Aorta (tissue), 5 donors: ENCODE measurements at places on chromosomes 2 and 18. TPM values are rescaled to one million over a fixed set of nuclear protein-coding genes. Genes with fewer than 3 reads are reported as not detected.

DNA sequence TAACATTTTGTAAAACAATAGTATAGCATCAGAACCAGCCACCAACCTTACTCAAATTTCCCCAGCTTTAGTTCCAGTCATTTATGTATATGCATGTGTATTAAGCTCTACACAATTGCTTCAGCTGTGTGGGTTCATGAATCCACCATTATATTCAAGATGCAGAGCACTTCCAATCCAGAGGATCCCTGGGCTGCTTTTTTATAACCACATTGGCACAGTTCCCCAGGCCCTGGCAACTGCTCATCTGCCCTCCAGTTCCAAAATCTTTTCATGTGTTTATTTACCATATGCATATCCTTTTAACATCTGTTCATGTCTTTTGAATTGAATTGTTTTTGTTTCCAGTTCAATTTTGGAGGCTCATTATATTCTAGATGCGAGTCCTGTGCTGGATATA lies 482.9 kb upstream of the HS6ST1 start:
- H3K4me3 ChIP-seq = no peak overlapping the region
- no peaks in the 10 kb centered on the region for H3K4me1 ChIP-seq
- H3K27me3 ChIP-seq = no peaks in the 10 kb centered on the region

- H3K36me3 ChIP-seq = no peaks in the 10 kb centered on the region
- no peaks in the 10 kb centered on the region for H3K27me3 ChIP-seq
- H3K4me3 ChIP-seq = no peak overlapping the region
- no peaks in the 10 kb centered on the region for H3K4me1 ChIP-seq
Measured at GRCh38 chr2:15677141-15677843, 85.6 kb downstream of the DDX1 start.

GRCh38 chr2:239719791-239720360 lies 305.3 kb downstream of the NDUFA10 start:
- DNase-seq = no peak
- no peaks in the 10 kb centered on the region for H3K27me3 ChIP-seq
- no peak overlapping the region for H3K27ac ChIP-seq

FEV gene
- not detected for total RNA-seq

- no peak overlapping the region for H3K4me3 ChIP-seq
- H3K36me3 ChIP-seq = no peaks in the 10 kb centered on the region
- H3K4me1 ChIP-seq = no peaks in the 10 kb centered on the region
- DNase-seq = no peak
- no peaks in the 10 kb centered on the region for H3K27me3 ChIP-seq
- H3K27ac ChIP-seq = no peak overlapping the region
Measured at GRCh38 chr18:11043694-11044093, 105.7 kb downstream of the PIEZO2 start.

RUFY4 gene
- 0.45 TPM for total RNA-seq

- no peaks in the 10 kb centered on the region for H3K36me3 ChIP-seq
- H3K4me1 ChIP-seq = no peaks in the 10 kb centered on the region
- no peak overlapping the region for H3K27ac ChIP-seq
- H3K4me3 ChIP-seq = no peak overlapping the region
- no peak for DNase-seq
Measured at GRCh38 chr2:96336873-96337272, 1.3 kb downstream of the NCAPH start.

LANCL1 gene
- 39.3 TPM for total RNA-seq

- H3K4me1 ChIP-seq = no peaks in the 10 kb centered on the region
- H3K27me3 ChIP-seq = no peaks in the 10 kb centered on the region
- H3K4me3 ChIP-seq = peak overlapping the region; percentile 51
- no peak for DNase-seq
- no peaks in the 10 kb centered on the region for H3K36me3 ChIP-seq
- no peak overlapping the region for H3K27ac ChIP-seq
Measured at GRCh38 chr2:17879913-17880274, 1.4 kb downstream of the KCNS3 start.

DNA sequence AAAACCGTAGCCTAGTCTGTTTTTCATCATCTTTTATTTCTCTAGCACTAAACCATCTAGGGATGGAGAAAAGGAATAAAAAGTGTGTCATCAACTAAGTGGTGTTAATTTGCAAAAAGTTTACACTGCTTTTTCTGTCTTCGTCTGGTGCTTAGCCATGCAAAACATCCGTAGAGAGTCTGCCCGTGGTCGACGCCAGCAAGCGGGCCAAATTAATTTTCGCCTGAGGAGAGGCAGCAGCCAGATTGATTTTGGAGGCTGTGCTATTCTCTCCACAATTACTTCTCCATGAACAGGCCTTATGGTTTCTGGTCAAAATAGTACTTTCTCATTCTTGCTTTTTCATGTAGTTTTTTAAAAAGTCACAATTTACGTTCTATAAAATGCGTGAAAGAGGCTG lies 46.3 kb downstream of the TNFRSF11A start:
- H3K27ac ChIP-seq = no peak overlapping the region
- H3K4me1 ChIP-seq = no peaks in the 10 kb centered on the region

DNA sequence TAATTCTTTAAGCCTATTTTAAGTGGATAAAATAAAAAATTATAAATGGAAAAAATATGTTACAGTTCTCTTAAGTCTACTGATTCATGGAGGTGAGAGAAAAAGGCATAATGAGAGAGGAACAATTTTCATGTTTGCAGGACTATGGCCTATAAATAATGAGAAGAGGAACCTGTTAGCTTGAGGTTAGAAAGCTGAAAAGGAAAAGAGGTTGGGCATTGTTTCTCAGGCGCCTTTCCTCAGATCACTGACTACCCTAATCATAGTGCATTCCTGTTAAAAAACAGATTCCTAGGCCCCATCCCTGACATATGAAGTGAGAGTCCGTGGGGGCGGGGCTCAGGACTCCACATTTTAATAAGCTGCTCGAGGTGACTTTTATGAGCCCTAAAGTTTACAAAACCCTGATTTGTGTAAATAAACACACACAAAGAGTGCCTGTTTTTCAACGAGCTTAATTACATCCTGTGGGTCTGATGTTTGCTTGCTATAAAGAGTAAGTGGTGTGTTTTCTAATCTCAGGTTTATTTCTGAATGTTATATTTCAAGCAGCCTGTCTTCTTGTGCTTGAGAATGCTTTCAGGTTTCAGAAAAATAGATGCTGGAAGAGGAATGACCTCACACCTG lies 335.5 kb downstream of the CLIP4 start:
- H3K36me3 ChIP-seq = no peaks in the 10 kb centered on the region
- H3K4me1 ChIP-seq = no peaks in the 10 kb centered on the region
- H3K4me3 ChIP-seq = no peak overlapping the region

GRCh38 chr2:159793326-159793725 lies 4.7 kb downstream of the CD302 start:
- H3K27me3 ChIP-seq = no peaks in the 10 kb centered on the region
- no peak for DNase-seq
- peaks cover 4% of the 10 kb centered on the region for H3K4me1 ChIP-seq
- no peak overlapping the region for H3K4me3 ChIP-seq

GRCh38 chr2:97747285-97747684 lies 33.9 kb downstream of the ZAP70 start:
- H3K4me1 ChIP-seq = no peaks in the 10 kb centered on the region
- H3K27me3 ChIP-seq = no peaks in the 10 kb centered on the region
- no peak overlapping the region for H3K4me3 ChIP-seq
- H3K36me3 ChIP-seq = peaks cover 2% of the 10 kb centered on the region
- no peak for DNase-seq

DNA sequence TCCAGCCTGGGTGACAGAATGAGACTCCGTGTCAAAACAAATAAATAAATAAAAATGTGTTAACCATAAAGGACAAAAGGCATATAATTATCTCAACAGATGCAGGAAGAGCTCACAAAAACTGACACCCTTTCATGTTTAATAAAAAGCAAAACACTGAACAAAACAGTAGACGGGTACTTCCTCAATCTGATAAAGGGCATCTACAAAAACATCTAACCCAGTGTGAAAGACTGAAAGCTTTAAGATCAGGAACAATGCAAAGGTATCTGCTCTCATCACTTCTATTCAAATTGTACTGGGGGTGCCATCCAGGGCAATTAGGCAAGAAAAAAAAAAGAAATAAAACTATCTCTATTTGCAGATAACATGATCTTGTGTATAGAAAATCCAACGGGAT lies 11.7 kb upstream of the NCL start:
- H3K27me3 ChIP-seq = no peaks in the 10 kb centered on the region
- no peaks in the 10 kb centered on the region for H3K4me1 ChIP-seq
- no peaks in the 10 kb centered on the region for H3K36me3 ChIP-seq
- no peak for DNase-seq
- H3K4me3 ChIP-seq = no peak overlapping the region

- no peak overlapping the region for H3K4me3 ChIP-seq
- no peak for DNase-seq
- H3K36me3 ChIP-seq = no peaks in the 10 kb centered on the region
- no peaks in the 10 kb centered on the region for H3K27me3 ChIP-seq
- no peaks in the 10 kb centered on the region for H3K4me1 ChIP-seq
- no peak overlapping the region for H3K27ac ChIP-seq
Measured at GRCh38 chr2:216492597-216493333, 5.9 kb upstream of the RPL37A start.

ATP5MC3 gene
- total RNA-seq = 89.9 TPM

GALR1 gene
- 0.24 TPM for total RNA-seq

GRCh38 chr2:133496501-133497269 lies 71.6 kb downstream of the NCKAP5 start:
- no peaks in the 10 kb centered on the region for H3K27me3 ChIP-seq
- H3K36me3 ChIP-seq = no peaks in the 10 kb centered on the region
- H3K27ac ChIP-seq = no peak overlapping the region
- no peak overlapping the region for H3K4me3 ChIP-seq
- no peaks in the 10 kb centered on the region for H3K4me1 ChIP-seq

EFR3B gene
- total RNA-seq = 1.3 TPM

CHST9 gene
- total RNA-seq = not detected

- no peak for DNase-seq
- H3K36me3 ChIP-seq = no peaks in the 10 kb centered on the region
- no peak overlapping the region for H3K4me3 ChIP-seq
Measured at GRCh38 chr2:118994172-118994700, 52.2 kb downstream of the MARCO start.

- no peak for DNase-seq
- H3K4me3 ChIP-seq = no peak overlapping the region
- no peaks in the 10 kb centered on the region for H3K27me3 ChIP-seq
- H3K36me3 ChIP-seq = peaks cover under 1% of the 10 kb centered on the region
- no peak overlapping the region for H3K27ac ChIP-seq
- H3K4me1 ChIP-seq = peaks cover 10% of the 10 kb centered on the region
Measured at GRCh38 chr2:68182902-68183301, 25.2 kb downstream of the PNO1 start.

NRP2 gene
- total RNA-seq = 41.5 TPM

DNA sequence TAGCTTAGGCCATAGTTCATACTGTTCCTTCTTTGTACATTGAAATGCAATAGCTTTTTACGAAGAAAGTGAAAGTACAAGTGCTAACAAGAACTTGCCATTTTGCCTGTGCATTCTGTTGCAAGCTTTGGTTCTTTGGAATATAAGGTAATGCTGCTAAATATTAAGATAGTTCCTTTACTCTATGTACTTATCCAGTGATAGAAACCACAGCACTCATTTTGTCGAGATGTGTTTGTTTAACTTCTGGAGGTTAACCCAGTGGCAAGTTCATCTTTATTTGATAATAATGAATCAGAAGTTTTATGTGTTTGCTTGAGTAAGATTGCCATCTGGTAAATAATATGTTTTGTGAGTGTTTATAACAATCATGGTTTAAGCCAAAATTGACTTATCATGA lies 373.1 kb upstream of the FANCL start:
- no peaks in the 10 kb centered on the region for H3K27me3 ChIP-seq
- H3K36me3 ChIP-seq = no peaks in the 10 kb centered on the region
- H3K27ac ChIP-seq = no peak overlapping the region
- no peaks in the 10 kb centered on the region for H3K4me1 ChIP-seq

FAP gene
- total RNA-seq = 28.6 TPM

GRCh38 chr2:99200076-99200800 lies 19.3 kb downstream of the MRPL30 start:
- no peak for DNase-seq
- H3K27ac ChIP-seq = no peak overlapping the region
- no peak overlapping the region for H3K4me3 ChIP-seq
- H3K27me3 ChIP-seq = no peaks in the 10 kb centered on the region
- H3K4me1 ChIP-seq = no peaks in the 10 kb centered on the region
- no peaks in the 10 kb centered on the region for H3K36me3 ChIP-seq

DNA sequence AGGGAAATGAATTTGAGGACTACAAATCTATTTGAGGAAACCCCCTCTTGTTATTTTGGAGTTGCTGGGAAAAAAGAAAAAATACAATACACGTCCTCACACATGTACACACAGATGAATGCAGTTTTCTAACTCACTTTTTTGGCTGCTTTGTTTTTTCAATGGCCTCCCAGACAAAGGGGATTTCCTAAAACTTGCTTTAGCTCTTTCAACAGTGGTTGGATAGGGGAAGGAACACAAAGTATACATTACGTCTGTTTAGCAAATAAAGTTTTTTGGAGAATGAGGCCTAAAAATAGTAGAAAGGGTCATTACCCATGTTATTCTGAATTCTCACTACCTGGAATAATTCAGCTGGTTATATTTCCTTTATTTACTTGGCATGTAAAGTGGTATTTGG lies 125.3 kb upstream of the ITGB6 start:
- H3K27me3 ChIP-seq = no peaks in the 10 kb centered on the region
- H3K36me3 ChIP-seq = no peaks in the 10 kb centered on the region
- peaks cover 7% of the 10 kb centered on the region for H3K4me1 ChIP-seq

DNA sequence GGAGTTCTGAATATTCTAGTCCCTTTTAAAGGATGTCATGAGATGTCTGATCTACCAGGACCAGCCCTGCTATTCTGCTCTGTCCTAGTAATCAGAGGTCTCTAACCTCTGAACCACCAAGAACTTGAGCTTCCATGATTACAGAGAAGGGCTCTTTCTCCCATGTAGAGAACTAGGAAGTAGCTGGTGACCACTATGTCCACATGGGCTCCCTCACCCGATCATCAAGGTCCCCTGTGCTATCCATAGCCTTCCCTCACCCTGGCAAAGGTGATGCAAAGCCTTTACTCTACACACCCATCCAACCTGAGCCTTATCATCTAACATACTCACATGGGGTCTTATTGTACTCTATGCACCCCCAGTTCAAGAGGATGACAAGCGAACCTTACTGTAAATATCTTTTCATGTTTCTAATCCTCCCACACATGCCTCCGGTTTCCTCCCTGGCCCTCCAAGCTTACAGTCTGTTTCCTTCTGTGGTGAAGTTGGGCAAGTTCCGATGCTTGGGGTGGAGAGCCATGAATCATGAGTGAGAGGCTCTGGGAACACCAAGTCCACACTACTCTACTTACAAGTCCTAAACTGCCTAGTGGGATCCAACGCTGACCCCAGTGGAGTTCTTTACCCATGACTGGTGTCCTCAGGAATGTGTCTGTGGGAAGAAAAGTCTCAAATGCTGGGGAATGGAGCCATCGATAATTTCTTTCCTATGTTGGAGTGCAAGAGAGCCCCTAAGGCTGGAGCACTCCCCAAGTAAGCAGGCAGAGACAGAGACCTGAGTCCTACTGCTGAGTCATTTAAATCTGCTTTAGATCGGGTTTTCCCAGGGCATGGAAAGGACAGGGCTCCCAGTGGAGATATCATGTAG lies 73.3 kb upstream of the KLF7 start:
- peak overlapping the region; percentile 81 for H3K27ac ChIP-seq
- no peak overlapping the region for H3K4me3 ChIP-seq
- H3K36me3 ChIP-seq = no peaks in the 10 kb centered on the region
- peaks cover 3% of the 10 kb centered on the region for H3K4me1 ChIP-seq
- H3K27me3 ChIP-seq = no peaks in the 10 kb centered on the region
